RCC 7860 (cell line): ENCODE measurements at places on chromosomes 12 and 14.

GRCh38 chr12:115761784-115762183 is 515.7 kb downstream of the MED13L start:
- no peak for DNase-seq

DNA sequence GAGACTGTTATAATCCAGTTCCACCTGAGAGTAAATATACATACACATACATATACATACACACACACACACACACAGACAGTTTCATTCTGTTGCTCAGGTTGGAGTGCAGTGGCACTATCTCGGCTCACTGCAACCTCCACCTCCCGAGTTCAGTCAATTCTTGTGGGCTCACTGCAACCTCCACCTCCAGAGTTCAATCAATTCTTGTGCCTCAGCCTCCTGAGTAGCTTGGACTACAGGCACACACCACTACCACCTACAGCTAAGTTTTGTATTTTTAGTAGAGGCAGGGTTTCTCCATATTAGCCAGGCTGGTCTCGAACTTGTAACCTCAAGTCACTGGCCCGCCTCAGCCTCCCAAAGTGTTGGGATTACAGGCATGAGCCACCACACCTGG is 8.9 kb upstream of the PHLDA1 start:
- DNase-seq = no peak

DNA sequence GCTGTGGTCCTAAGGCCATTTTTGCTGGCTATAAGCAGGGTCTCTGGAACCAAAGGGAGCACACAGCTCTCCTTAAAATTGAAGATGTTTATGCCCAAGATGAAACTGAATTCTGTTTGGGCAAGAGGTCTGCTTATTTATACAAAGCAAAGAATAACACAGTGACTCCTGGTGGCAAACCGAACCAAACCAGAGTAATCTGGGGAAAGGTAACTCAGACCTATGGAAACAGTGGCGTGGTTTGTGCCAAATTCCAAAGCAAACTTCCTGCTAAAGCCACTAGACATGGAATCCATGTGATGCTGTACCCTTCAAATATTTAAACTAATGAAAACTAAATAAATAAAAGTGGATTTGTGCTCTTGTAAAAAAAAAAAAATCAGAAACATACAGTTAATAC is 29.6 kb upstream of the BICDL1 start:
- DNase-seq = no peak

GRCh38 chr12:26017484-26018211 is 59.2 kb downstream of the RASSF8 start:
- no peak for DNase-seq

GRCh38 chr12:106913456-106913855 is 42.3 kb upstream of the TMEM263 start:
- no peak for DNase-seq

DNA sequence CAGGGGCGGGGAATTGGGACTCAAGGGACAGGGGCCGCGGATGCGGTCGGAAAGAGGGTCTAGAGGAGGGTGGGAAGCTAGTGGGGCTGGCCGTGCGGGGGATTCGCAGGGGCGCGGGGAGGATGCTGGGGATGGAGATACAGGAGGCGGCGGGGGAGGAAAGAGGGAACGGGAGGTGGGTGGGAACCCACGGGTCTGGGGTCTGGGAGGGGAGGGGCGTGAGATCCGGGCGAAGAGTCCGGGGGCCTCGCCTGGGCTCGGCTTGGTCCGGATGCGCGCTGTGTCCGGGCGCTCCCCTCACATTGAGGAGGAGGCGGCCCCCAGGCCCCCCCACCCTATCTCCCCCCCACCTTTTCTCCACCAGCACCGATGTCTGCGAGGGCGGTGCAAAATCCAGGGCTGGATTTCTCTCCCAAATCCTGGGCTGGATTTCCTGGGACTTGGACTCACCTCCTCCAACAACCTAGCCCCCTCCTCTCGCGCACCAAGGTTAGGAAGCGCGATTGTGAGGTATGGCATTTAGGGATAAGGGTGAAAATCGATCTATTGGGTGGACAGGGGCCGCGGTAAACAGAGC is at the start of gene AGAP2:
AGAP2 (minus strand) TSS at position 82 of the 577 bp plus-strand sequence. CDS start 496 bp downstream, outside the sequence.
- no peak for DNase-seq

- DNase-seq = no peak
Observed at GRCh38 chr14:74627076-74627475, 15.0 kb upstream of the LTBP2 start.

GRCh38 chr12:40602562-40602961 is 89.7 kb upstream of the CNTN1 start:
- DNase-seq = no peak

GRCh38 chr14:29548948-29549370 is 378.7 kb downstream of the PRKD1 start:
- peak; percentile 35 for DNase-seq

GRCh38 chr12:12997156-12997555 is 2.9 kb downstream of the HEBP1 start:
- DNase-seq = no peak

DNA sequence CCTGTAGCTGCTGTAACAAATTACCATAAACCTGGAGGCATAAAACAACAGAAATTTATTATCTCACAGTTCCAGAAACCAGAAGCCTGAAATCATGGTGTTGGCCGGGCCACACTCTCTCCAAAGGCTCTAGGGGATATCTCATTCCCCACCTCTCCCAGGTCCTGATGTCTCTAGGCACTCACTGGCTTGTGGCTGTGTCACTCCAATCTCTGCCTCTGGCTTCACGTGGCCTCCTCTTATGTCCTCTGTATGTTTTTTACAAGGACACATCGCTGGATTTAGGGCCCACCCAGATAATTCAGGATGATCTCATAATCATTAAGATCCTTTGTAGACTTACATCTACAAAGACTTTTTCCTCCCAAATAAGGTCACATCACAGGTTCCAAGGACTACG is 8.0 kb downstream of the GALNT4 start:
- no peak for DNase-seq

GRCh38 chr12:93203361-93203760 is 174.4 kb upstream of the NUDT4 start:
- DNase-seq = no peak

- peak; percentile 97 for DNase-seq
Observed at GRCh38 chr12:107515446-107515958, 170.1 kb upstream of the PWP1 start.

GRCh38 chr12:52568111-52568510 is 5.5 kb downstream of the KRT74 start:
- no peak for DNase-seq

DNA sequence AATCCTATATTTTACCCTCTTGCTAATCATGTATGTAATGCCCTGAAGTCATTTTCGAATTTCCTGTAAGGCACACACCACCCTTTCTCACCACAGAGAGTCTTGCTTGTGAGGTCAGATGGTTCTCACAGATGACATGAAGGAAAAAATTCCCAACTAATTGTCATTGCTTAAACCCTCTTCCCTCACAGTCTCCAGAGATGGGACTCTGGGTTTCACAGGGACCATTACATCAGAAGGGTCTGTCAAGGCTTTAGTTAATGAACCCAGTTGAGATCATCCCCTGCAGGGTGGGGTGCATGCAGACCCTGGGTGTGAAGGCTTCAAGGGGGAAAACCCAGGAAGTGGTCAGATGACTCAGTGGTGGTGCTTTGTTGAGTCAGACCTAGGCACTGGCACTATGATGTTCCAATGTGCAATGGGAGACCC is 229.6 kb downstream of the BCAT1 start:
- peak; percentile 92 for DNase-seq

GRCh38 chr12:49201595-49202295 is 12.9 kb upstream of the TUBA1A start:
- DNase-seq = peak; percentile 66

- DNase-seq = no peak
Observed at GRCh38 chr12:69332815-69333358, 15.3 kb upstream of the LYZ start.

- no peak for DNase-seq
Observed at GRCh38 chr14:86973177-86973576, 1019.8 kb downstream of the GALC start.

GRCh38 chr14:54348001-54348611 is 48.7 kb upstream of the CDKN3 start:
- peak; percentile 19 for DNase-seq

GRCh38 chr14:58354808-58355207 is 40.9 kb upstream of the TOMM20L start:
- no peak for DNase-seq

GRCh38 chr12:67498991-67499390 is 149.6 kb upstream of the DYRK2 start:
- no peak for DNase-seq

GRCh38 chr14:99273766-99274345 is 1.9 kb upstream of the BCL11B start:
- DNase-seq = no peak

GRCh38 chr12:128089961-128090360 is 177.0 kb upstream of the TMEM132C start:
- DNase-seq = no peak

DNA sequence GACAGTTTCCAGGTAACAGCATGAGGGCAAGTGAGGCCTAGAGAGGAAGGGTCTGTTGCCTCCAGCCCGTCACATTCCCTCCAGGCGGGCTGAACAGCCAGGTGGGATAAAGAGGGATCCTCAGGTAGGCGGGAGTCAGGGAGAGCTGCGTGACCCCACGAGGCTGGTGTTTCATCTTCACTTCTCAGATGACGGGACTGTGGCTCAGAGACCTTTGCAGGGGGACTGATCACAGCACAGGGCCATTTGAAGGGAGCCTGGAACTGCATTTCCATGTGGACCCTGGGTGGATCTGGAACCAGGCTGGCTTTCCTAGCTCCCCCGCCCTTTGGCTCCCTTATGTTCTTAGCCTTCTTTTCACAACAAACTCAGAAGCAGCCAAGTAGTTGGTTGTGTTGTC is 37.4 kb downstream of the SH2B3 start:
- DNase-seq = no peak

DNA sequence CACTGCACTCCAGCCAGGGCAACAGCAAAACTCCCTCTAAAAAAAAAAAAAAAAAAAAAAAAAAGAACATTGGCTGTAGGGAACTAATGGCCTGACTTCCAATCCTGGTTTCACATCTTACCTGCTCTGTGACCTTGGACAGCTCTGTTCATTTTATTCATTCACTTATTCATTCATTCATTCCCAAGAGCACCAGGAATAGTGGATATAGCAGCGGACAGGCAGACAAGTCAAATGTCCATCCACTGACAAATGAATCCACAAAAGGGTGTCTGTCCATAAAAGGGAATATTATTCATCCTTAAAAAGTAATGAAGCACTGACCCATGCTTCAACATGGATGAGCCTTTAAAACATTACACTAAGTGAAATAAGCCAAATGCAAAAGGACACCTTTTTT is 27.6 kb upstream of the C12orf76 start:
- no peak for DNase-seq

GRCh38 chr12:6090803-6091202 is 33.7 kb downstream of the VWF start:
- DNase-seq = no peak

DNA sequence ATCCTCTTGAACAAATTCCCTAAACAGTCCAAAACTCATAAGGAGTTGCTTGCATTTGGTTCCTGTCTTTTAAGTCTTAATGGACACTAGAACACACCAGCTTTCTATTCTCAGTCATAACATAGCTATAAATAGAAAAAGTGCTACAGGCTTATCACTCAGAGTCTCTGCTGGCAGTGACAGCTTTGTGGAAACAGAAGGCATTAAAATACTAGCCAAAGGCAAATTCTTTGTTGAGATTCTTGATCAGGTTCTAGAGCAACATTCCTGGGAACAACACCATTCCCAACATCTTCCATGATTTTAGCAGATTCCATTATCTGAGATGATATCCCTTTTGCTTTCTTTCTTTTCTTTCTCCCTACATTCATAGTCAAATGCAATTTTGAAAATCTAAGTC is 207.7 kb upstream of the PLEKHG7 start:
- DNase-seq = no peak

GRCh38 chr14:50308363-50308915 is 3.6 kb downstream of the L2HGDH start:
- peak; percentile 8 for DNase-seq

GRCh38 chr14:101719045-101719645 is 42.4 kb upstream of the PPP2R5C start:
- no peak for DNase-seq

- DNase-seq = no peak
Observed at GRCh38 chr12:130588696-130589539, 127.2 kb downstream of the RIMBP2 start.

DNA sequence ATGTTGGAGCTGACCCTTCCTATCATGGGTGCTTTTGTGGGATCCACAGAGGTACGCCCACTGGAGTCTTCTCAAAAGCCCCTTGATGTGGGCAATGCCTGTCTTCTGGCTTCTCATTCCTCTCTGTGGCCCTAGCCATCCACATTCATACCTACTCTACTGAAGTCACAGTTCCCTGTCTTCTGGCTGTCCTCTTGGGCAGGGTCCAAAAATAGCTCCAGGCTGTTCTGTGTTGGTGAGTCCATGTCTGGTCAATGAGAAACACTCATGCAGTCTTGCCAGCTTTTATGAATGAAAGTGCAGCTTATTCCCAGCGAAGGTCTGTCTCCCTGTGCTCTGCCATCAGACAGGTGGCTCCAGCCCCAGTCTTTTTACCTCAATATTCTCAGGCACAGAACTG is 135.9 kb upstream of the MDM1 start:
- no peak for DNase-seq

DNA sequence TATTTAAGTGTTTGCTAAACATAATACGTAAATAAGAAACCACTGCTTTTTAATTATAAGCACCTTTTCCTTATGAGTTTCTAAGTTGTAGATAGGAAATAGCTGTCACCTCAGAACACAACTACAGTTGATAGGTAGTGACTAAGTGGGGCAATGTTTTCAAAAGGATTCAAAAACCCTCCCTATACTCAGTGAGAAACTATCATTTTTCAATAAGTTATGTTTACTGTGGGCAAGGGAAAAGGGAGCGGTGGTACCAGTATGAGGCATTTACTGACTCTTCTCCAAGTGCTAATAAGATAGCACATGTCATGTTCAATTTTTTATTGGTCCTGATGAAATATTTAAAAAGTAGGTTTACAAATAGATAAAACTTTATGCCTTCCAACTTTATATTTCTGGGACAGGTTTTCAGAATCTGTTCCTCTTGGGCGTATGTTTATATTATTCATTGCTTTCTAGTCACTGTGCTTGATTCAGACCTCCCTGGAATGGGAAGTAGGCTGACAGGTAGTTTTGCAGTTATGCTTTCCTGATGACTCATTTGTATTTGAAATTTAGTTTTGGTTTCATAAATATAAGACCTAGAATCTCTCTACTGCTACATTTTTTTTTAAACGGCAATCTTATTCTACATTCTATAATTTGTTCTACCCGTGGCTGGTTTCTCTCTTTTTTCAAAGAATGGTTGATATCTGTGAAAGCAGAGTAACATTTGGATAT is 153.1 kb downstream of the TMEM117 start:
- no peak for DNase-seq
